Glutamatergic neuron (in vitro differentiated cells): ENCODE measurements at places on chromosomes 16 and 17.
A peak's percentile ranks its signal among the peaks of the same experiment; 100 is the strongest.

DNA sequence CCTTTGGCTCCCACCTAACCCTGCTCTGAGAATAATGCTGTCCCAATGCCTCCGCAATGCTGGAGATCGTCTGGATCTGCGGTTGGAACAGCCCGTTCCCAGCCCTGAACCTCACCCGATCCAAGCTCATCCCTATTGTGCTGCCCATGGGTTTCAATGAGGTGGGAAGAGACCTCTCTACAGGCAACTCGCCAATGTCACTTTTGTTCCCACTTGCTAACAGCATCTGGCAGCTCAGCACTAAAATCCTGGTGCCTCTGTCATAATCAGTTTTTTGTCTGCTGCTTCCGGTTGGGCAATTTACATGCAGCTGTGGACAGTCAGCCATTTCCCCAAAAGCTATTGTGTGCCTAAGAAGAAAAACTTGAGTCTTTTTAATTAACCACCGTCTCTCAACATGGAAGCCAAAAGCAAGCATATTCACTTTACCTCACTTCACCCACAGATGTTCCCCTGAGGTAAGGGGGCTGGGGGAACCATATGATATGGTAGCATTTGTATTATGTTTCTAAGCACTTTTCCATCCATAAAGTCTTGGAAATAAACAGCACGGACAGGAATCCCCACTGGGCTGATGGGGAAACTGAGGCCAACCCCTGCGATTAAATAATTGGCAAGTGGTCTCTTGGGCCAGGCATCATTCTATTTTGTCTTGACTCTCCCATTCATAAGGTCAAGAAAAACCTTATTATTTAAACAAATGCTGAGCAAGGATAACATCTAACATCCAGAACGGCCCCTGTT lies 159.2 kb upstream of the CDH5 start:
- DNase-seq: no peak

DNA sequence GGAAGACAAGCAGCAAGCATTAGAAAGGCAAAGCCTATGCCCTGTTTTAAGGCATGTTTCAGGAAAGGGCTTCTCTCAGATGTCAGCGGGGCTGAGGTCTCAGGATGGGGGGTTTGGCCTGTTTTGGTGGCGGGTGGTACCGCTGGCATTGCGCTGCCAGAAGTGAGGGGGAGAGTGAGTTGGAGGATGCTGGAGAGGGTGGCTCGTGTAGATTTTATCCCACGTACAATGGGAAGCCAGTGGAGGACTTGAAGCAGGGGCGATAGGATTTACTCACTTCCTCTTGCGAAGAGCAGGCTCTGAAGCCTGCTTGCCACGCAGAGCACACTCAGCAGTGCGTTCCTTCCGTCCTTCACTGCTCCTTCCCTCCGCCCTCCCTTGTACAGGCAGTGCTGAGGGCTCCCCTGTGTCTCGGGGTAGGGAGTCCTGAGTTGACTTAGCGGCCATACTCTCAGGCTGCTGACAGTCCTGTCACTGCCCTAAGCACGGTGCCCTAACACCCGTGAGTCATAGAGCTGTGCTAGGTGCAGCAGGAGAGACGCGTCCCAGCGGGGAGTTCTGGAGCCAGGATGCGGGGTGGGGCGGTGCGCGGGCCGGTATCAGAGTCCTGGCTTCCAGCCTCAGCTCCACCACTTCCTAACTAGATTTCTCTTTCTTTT lies 113.1 kb downstream of the SNX29 start:
- peak; percentile 28 for DNase-seq

- no peak for DNase-seq
These were observed 25.2 kb downstream of the B4GALNT2 start for GRCh38 chr17:49157784-49158183.

- no peak for DNase-seq
These were observed 19.3 kb downstream of the NMRAL1 start for GRCh38 chr16:4455081-4455480.

DNA sequence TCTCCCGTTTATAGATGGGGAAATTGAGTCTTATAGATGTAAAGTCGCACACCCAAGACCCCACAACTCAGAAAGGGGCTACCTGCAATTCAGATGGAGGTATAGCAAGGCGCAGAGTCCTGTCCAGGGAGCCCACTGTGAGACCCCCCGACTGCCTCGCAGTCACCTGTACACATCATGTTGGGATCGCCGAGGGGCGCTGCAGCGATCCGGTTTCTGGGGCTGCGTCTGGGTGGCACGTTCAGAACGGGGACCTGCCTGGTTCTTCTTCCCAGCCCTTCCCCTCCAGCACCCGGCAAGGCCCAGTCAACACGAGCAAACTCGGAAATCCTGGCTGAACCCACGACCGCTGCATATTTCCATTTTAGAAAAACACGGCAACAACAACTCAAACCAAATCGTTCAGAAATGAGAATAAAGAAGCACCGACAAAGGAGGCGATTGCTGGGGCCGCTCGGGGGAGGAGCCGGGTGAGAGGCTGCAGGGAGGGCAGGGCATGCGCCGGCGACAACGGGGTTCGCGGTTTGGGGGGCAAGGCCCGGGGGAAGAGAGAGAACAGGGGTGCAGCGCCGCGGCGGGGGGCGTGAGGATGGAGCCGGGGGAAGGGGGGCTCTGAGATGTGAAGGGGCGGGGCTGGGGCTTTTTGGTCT lies 643 bp downstream of the HSDL1 start:
- DNase-seq: peak; percentile 58
